CD4-positive, alpha-beta T cell treated with Interleukin-4 for 1 hour (primary cell): ENCODE measurements at places on chromosomes 13 and 19.

GRCh38 chr19:6373813-6374108, 1.2 kb downstream of the ALKBH7 start:
- DNase-seq = no peak

GRCh38 chr19:33947265-33947964, 150.7 kb downstream of the KCTD15 start:
- DNase-seq = no peak

DNA sequence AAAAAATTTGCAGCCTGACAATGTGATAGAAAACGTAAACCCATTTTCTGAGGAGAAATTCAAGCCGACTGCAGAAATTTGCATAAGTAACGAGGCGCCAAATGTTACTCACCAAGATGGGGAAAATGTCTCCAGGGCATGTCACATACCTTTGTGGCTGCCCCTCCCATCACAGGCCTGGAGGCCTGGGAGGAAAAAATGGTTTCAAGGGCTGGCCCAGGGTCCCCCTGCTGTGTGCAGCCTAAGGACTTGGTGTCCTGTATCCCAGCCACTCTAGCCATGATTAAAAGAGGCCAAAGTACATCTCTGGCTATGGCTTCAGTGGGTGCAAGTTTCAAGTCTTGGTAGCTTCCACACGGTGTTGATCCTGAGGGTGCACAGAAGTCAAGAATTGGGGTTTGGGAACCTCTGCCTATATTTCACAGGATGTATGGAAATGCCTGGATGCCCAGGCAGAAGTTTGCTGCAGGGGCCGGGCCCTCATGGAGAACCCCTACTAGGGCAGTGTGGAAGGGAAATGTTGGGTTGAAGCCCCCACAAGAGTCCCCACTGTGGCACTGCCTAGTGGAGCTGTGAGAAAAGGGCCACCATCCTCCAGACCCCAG, 1842.3 kb downstream of the PCDH9 start:
- DNase-seq = no peak

DNA sequence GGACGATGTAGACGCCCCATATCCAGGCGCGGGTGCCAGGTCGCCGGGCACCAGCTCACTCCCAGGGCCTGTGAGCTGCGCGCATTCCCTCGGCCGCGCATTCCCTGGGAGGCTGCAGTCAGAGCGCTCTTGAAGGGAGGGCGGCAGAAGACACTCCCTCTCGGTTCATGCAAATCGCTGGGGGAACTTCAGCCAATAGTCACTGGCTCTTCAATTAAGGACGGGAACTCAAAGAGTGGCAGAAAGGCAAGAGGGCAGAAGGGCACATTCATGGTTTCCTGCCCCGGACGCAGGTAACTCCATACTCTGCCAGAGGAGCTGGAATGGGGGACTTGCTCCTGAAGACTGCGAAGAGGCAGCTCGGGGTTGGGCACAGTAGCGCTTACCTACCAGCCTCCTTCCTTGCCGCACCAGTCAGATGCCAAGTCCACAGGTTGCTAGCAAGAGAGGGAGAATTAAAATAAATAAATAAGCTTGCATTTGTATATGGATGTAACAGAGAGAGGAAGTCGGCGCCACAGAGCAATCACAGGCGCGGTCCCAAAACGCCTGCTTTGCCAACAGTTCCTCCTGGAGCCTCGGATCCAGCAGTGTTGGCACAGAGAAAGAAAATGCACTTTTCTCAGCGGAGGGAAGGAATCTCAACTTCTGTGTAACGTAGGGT, 459 bp downstream of the PCDH20 start:
- no peak for DNase-seq

DNA sequence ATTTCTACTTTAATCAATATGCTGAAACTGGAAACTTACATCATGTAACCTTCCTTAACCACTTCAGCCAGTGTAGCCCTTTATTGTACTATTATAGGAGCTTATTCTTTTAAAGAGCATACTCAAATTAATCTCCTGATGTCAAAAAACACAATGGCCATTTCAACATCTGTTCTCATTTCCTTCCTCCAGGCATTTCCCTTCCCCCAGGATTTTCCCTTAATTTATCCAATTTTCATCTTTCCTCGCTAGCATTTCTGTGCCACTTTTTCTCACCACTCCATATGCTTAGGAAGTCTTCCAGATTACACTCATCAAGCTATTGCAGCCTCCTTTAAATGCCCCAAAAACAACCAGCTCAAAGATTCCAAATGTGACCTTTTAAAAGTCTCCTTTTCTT, 265.0 kb downstream of the PCDH9 start:
- DNase-seq = no peak
